ENCODE measurements at places on chromosomes 5 and 9.

DNA sequence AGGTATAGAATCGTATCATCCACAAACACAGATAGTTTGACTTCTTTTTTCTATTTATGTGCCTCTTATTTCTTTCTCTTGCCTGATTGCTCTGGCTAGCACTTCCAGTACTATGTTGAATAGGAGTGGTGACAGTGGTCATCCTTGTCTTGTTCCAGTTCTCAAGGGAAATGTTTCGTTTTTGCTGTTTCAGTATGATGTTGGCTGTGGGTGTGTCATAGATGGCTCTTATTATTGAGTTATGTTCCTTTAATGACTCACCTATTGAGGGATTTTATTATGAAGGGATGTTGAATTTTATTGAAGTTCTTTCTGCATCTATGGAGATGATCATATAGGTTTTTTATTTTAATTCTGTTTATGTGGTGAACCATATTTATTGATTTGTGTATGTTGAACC lies 70.3 kb downstream of the ENC1 start:
- no peak for DNase-seq

DNA sequence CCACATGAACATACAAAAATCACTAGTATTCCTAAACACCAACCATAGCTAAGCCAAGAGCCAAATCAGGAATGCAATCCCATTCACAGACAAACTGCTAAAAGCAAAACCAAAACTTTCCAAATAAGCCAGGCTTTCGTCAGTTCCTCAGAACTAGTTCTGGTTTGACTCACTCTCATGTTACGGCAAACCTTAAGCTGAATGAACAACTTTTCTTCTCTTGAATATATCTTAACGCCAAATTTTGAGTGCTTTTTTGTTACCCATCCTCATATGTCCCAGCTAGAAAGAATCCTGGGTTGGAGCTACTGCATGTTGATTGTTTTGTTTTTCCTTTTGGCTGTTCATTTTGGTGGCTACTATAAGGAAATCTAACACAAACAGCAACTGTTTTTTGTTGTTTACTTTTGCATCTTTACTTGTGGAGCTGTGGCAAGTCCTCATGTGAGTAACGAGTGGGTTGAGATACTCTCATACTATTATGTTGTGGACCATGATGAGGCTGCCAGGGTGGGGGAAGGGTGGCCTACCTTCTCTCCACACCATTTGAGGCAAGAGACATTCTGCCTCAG lies at the start of gene PDCD1LG2:
TSS of gene PDCD1LG2 (plus strand) at position 172 of the 572 bp plus-strand sequence. CDS start 12,016 bp downstream, outside the sequence.
- no peak for DNase-seq

GRCh38 chr9:95504053-95504963 lies 12.5 kb downstream of the PTCH1 start:
- DNase-seq, result no peak

DNA sequence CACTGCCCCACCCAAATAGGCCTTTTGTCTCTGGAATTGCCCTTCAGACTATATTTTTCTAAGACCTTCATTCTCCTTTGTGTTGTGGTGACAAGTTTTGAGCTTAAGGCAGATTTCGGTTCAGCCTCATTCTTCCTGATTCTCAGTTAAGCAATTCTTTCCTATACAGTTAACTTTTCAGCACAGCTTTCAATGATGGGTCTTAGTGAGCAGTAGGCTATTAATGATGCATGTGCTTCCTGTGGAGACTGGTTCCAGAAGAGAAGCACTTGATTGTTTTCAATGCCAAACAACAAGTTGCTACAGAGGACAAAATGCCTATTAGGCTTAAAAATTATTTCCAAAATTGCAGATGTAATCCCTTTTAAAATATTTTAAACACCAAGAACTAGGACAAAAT lies 47.7 kb upstream of the TLX3 start:
- DNase-seq, result no peak

- DNase-seq, result no peak
These were observed 206.4 kb downstream of the PAPPA start for GRCh38 chr9:116360016-116360415.

DNA sequence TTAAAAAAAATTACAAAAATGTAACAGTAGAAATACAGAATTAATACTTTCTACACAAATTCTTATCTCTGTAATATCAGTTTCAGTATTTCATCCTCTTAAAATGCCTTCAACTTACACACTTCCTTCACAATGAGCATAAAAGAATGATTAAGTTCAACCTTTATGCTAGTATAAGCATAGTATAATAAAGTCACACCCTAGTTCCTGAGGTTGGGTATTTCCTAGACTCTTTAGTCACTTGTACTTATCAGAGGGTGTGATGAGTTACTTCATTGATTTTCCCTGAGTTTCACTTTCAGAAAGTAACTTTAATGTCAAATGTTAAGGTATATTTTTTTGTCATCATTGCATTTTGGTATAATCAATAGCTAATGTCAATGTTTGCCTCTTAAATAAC lies 302.4 kb downstream of the PDE4D start:
- no peak for DNase-seq

- no peak for DNase-seq
These were observed 92.9 kb downstream of the DRD1 start for GRCh38 chr5:175351126-175351525.

GRCh38 chr5:128490761-128491160 lies 47.3 kb downstream of the FBN2 start:
- no peak for DNase-seq

- DNase-seq, result no peak
These were observed 79.1 kb downstream of the UGCG start for GRCh38 chr9:111975709-111976108.

- DNase-seq, result no peak
These were observed 132.1 kb downstream of the PDZD2 start for GRCh38 chr5:31770998-31771397.

DNA sequence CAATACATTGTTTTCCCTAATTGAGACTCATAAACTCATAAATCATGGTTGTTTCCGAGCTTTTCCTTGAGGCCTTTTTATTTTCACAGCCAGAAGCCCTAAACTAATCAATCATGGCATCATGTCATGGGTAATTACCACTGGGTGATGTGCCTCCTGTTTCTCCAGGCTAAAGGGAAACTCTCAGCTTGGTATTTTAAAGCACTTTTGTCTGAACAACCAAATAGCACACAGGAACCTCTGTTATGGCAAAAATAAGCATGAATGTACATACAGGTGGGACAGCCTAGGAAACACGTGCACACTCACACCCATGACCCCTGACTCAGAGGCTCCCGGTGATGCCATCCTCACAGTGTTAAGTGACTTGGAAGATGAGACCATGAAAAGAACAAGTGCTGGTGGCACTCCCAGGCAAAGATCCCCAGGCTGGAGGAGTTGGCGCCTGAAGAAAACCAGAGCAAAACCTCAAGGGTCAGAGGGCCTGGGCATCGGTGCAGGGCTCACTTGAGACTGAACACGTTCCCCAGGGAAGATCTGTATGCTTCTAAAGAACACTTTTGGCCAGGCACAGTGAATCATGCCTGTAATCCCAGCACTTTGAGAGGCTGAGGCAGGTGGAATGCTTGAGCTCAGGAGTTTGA lies 154.3 kb downstream of the ROR2 start:
- no peak for DNase-seq

DNA sequence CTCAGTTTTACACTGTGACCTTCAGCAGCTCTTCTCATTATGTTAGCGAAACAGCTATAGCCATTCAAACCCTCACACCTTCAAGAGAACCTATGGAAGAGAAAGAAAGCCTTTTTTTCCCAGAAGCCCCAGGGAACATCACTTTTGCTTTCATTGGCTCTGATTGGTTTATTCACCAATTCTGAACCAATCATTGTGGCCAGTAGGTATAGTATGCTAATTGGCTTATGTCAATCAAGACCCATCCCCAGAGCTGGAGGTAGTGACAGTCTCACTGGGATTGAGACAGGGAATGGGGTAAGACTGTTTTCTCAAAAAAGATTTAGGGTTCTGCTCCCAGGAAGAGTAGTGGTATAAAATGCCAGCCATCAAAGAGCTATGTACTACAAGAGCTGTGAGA lies 74.1 kb upstream of the FSD1L start:
- DNase-seq, result no peak

DNA sequence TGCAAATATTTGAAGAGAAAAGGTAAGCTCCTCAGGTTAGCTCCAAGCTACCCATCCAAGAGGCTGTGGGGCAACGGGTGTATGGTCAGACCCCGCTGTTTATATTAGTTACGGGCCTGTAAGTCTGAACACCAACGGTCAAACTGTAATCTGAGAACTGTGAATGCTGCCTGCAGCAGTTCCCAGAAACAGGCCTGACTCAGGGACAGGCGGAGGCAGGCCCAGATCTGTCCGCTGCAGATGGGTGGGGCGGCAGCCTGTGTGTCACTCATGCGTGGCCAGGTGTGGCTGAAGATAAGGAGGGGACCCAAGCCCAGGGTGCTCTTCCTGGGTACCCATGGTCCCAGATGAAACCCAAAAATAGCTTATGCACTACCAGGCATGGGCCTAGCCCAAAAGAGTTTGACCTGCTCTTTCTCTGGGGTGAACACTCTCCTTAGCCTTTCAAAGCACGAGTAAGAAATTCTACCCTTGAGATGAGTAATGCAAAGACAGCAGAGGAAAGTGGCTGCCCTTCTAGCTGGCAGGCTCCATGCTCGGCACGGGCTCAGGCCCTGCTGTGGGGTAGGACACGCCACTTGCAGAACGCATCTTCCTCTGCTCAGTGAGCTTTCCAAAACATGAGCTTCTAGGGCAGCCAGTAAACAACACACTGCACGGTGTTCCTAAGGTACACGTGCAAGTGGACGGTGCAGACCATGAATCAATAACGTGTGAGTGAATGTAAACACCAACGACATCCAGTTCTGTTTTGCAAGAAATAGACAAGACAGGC lies 9.1 kb downstream of the UBAC1 start:
- no peak for DNase-seq

- no peak for DNase-seq
These were observed 83.7 kb downstream of the LNPEP start for GRCh38 chr5:97019435-97020117.

- no peak for DNase-seq
These were observed 137.1 kb downstream of the FOXD1 start for GRCh38 chr5:73311291-73312110.

GRCh38 chr5:170701334-170701733 lies 82.2 kb upstream of the GABRP start:
- no peak for DNase-seq

GRCh38 chr9:6109571-6109970 lies 94.1 kb upstream of the RANBP6 start:
- DNase-seq, result no peak

GRCh38 chr5:170576602-170577535 lies 73.0 kb downstream of the KCNIP1 start:
- DNase-seq, result no peak

GRCh38 chr5:151406322-151406947 lies 41.0 kb upstream of the SLC36A1 start:
- no peak for DNase-seq

GRCh38 chr5:33842456-33842855 lies 49.3 kb downstream of the ADAMTS12 start:
- no peak for DNase-seq

Measured in cortex of kidney (tissue), 1 donor.